Activated naive CD4-positive, alpha-beta T cell treated with anti-CD3 and anti-CD28 coated beads for 36 hours (primary cell): ENCODE measurements at places on chromosomes 2 and 18. TPM values are rescaled to one million over a fixed set of nuclear protein-coding genes. Genes with fewer than 3 reads are reported as not detected.
A peak's percentile ranks its signal among the peaks of the same experiment; 100 is the strongest.

- H3K36me3 ChIP-seq = no peaks in the 10 kb centered on the region
- H3K27me3 ChIP-seq = no peaks in the 10 kb centered on the region
- H3K4me3 ChIP-seq = no peak overlapping the region
- H3K4me1 ChIP-seq = no peaks in the 10 kb centered on the region
- H3K27ac ChIP-seq = no peak overlapping the region
Measured at GRCh38 chr2:229089776-229090175, 181.3 kb downstream of the PID1 start.

- no peaks in the 10 kb centered on the region for H3K27me3 ChIP-seq
- DNase-seq = no peak
- no peak overlapping the region for H3K27ac ChIP-seq
Measured at GRCh38 chr2:224850081-224850480, 133.9 kb upstream of the CCDC195 start.

DNA sequence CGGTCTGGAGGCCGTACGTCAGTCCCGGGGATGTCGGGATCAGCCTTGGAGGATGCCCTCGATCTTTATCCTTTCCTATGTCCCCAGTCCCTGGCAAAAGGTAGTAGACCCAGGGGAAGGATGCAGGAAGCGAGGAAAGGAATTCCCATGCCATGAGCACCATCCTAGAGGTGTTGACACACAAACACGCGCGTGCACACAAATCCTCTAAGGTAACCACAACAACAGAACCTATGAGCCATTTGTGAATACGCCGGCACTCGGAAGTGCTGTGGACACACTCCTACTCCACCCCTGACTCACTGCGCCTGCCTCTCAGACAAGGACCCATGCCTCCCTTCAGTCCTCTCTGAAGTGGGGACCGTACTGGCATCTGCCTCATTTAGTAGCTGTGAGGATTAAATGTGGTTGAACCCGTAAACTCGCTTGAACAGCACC lies 11.3 kb upstream of the MLPH start:
- peak overlapping the region; percentile 47 for H3K4me3 ChIP-seq
- DNase-seq = peak; percentile 66
- H3K27me3 ChIP-seq = peaks cover 10% of the 10 kb centered on the region

GRCh38 chr2:128016620-128017019 lies 11.2 kb downstream of the SAP130 start:
- H3K36me3 ChIP-seq = peaks cover 25% of the 10 kb centered on the region
- H3K27ac ChIP-seq = no peak overlapping the region
- no peak for DNase-seq
- peaks cover 4% of the 10 kb centered on the region for H3K4me1 ChIP-seq
- no peaks in the 10 kb centered on the region for H3K27me3 ChIP-seq

DNA sequence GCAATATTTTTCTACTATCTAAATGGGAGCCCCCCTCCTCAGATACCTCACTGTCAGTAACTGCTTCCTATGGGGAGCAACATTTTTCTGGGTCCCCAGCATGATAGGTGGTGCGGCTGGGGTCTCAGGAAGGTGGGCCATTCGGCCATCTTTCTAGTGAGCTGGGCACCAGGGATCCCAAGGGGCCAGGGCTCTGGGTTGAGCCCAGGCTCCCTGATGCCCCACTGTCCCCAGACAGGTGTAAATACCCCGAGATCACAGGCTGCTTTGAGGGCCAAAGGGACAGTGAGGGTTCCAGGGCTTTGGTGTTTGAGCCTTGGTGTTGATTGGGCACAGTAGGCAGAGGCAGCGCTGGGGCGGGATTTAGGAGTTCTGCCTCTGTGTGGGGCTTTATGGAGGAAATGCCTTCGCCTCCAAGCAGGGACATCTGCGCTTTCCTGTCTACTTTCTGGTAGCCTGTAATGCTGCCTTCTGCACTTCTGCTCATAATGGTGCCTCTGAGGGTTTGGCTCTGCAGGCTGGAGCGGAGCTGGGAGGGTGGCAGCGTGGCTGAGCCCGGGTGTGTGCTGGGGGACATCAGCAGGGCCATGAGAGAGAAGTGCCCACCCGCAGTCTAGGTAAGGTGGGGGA lies 5.3 kb downstream of the ITM2C start:
- H3K27ac ChIP-seq = no peak overlapping the region
- no peak for DNase-seq

- H3K36me3 ChIP-seq = no peaks in the 10 kb centered on the region
- no peak overlapping the region for H3K27ac ChIP-seq
Measured at GRCh38 chr2:54380670-54381069, 75.5 kb upstream of the SPTBN1 start.

DNA sequence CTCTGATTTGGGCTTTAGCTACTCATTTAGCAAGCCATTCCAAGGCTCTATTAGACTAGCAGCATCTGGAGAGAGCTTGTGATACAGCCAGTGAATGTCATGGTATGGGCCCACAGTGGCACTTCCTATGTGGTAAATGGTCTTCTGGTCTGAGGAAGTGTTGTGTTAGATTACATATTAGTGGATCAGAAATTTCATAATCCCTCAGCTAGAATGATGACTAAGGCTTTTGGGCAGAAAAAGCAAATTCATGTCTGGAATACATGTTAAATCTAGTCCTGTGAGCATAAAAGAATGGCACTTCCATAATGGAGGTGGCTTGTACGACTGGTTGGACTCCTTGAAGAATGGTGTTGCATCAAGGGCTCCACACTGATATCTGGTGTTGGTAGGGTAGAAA lies 436.8 kb upstream of the CWC22 start:
- H3K4me3 ChIP-seq = no peak overlapping the region
- DNase-seq = no peak
- no peaks in the 10 kb centered on the region for H3K27me3 ChIP-seq
- no peaks in the 10 kb centered on the region for H3K4me1 ChIP-seq
- no peak overlapping the region for H3K27ac ChIP-seq
- H3K36me3 ChIP-seq = no peaks in the 10 kb centered on the region

DNA sequence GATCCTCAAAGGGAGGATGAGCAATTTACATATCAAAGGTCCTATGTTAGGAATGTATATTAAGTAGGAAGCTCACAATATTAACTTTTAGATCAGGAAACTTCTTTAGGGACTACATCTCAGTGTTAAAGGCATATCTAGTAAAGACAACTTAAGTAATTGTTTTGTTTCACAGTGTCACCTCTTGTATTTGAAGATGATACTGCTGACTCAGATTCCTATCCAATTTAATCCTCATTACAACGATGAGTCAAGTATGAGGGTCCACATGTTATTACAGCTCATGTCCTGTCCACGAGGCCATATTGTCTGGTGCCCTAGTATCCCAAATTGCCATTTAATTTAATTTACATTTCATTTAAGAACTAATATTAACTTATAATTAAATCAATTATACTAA lies 523.9 kb downstream of the CCDC85A start:
- H3K27me3 ChIP-seq = no peaks in the 10 kb centered on the region
- no peak overlapping the region for H3K4me3 ChIP-seq
- H3K27ac ChIP-seq = no peak overlapping the region
- DNase-seq = no peak

DNA sequence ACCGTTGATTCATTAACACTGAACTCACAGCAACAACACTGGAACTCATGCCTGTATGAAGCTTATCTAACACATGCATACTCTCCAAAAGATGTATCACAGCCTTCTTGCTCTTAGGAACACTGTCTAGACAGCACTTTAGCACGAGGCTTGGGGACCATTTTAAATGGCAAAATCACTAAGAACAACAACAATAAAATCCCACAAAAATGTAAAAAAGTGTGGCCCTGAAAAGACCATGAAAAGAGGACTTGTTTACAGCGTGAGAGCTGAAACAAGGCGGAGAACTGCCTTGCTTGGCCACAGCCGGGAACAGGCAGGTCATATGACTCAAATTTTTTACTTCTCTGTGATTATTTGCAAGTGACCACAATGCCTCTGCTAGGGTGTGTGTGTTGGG lies 48.1 kb downstream of the CHN1 start:
- H3K27ac ChIP-seq = no peak overlapping the region
- no peaks in the 10 kb centered on the region for H3K36me3 ChIP-seq
- H3K4me1 ChIP-seq = no peaks in the 10 kb centered on the region

GRCh38 chr2:188114014-188114413 lies 177.7 kb upstream of the GULP1 start:
- no peak overlapping the region for H3K4me3 ChIP-seq
- no peak overlapping the region for H3K27ac ChIP-seq
- no peaks in the 10 kb centered on the region for H3K4me1 ChIP-seq
- no peaks in the 10 kb centered on the region for H3K27me3 ChIP-seq

DNA sequence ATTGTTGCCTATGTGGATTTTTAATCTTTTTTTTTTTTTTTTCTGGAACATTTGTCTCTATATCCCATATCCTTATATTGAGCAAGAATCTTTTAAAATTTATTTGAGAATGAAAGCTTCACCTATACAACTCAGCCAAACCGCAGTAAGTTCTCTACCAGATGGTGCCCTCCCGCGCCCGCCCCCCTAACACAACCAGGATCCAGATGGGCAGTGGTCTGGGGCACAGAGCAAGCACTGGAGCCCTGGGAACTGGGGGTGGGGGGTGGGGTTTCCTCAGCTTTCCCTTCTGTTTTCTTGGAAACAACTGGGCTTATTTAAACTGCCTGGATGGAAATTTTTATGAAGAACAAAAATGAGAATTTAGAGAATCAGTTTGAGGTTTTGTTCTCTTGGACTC lies 74.6 kb downstream of the ACAA2 start:
- no peaks in the 10 kb centered on the region for H3K4me1 ChIP-seq
- H3K27me3 ChIP-seq = peaks cover 2% of the 10 kb centered on the region
- no peak overlapping the region for H3K27ac ChIP-seq
- no peaks in the 10 kb centered on the region for H3K36me3 ChIP-seq
- no peak for DNase-seq

DNA sequence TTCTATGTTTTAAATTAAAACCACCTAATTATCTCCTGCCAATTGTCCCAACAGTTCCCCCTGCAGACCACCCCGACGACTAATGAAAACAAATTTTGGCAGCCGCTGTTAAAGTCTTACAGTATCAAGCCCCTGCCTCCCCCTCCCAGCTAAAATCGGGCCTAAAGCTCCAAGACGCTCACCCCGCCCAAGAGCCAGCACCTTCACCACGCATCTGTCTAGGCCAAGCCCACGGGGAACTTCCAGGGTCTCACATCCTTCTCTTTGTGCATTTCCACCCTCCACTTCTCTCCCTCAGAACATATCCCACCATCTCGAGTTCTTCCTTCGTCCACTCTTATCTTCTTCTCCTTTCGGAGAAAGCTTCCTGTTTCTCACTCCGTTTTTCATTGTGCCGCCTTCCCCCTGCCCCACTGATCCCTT lies 445 bp downstream of the PRPF40A start:
- H3K27ac ChIP-seq = peak overlapping the region; percentile 99
- H3K4me3 ChIP-seq = peak overlapping the region; percentile 100
- peak; percentile 30 for DNase-seq
- H3K4me1 ChIP-seq = peaks cover 57% of the 10 kb centered on the region

GRCh38 chr2:106745468-106745867 lies 140.5 kb downstream of the ST6GAL2 start:
- DNase-seq = no peak
- H3K36me3 ChIP-seq = no peaks in the 10 kb centered on the region
- no peak overlapping the region for H3K4me3 ChIP-seq
- H3K4me1 ChIP-seq = no peaks in the 10 kb centered on the region
- H3K27ac ChIP-seq = no peak overlapping the region

- no peak overlapping the region for H3K27ac ChIP-seq
- no peak for DNase-seq
- no peak overlapping the region for H3K4me3 ChIP-seq
Measured at GRCh38 chr2:182911813-182912517, 45.5 kb upstream of the FRZB start.

The ESPNL gene
- total RNA-seq = 0.05 TPM

The ALK gene
- not detected for total RNA-seq

DNA sequence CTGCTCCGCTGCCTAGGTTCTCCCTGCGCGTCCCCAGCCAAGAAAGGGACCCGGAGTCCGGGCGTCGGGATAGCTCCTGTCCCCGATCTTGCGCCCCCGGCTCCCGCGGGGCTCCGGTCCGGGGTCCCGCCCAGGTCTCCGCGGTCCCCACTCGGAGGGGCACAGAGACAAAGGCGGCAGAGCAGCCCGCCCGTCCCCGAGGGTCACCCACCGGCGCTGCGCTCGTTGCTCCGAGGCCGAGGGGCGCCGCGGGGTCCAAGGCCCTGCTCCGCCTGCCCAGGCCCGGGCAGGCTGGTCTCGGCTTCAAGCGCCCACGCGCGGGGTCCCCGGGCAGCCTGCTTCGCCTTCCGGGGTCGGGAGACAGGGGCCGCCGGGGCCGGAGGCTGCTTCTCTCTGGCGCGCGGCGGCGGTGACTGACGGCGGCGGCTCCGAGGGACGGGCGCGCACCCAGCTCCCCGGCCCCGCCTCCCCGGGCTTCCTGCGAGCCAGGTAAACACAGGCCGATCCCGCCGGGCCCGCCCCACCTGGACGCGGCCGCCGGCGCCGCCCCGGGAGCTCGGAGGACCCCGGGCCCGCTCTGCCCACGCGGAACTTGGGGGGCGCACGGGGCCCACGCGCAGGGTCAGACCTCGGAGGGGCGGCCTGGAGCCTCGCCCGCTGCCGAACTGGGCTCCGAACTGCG lies at the start of gene MBP:
MBP (minus strand) TSS at position 415 of the 682 bp plus-strand sequence. CDS start 27,522 bp downstream, outside the sequence.
- H3K27me3 ChIP-seq = no peaks in the 10 kb centered on the region
- peaks cover 53% of the 10 kb centered on the region for H3K4me1 ChIP-seq
- DNase-seq = peak; percentile 78
- peak within 1 kb of the TSS; percentile 93 for H3K27ac ChIP-seq
- peaks cover 18% of the 10 kb centered on the region for H3K36me3 ChIP-seq
- H3K4me3 ChIP-seq = peak within 1 kb of the TSS; percentile 90

- DNase-seq = no peak
- H3K27ac ChIP-seq = no peak overlapping the region
- peaks cover 9% of the 10 kb centered on the region for H3K27me3 ChIP-seq
- no peak overlapping the region for H3K4me3 ChIP-seq
Measured at GRCh38 chr2:168955321-168955720, 54.2 kb downstream of the G6PC2 start.

The WIPF1 gene
- total RNA-seq = 167 TPM

The LYG2 gene
- not detected for total RNA-seq
